ENCODE measurements at places on chromosomes 7 and 10.

DNA sequence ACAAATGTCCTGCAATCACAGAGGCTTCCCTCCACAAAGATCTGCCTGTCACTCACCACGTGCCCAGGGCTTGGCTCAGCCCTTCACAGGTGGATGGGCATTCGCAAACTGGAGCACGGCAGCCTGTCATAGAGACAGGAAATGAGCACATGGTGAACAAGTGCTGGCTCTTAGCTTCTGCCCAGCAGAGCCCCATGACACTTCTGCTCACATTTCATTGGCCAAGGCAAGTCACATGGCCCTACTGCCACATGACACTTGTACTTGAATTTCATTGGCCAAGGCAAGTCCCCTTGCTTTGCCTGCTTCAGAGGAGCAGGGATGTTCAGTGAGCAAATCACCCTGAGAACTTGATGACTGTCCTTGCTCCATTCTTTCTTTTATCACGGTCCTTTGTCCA is 110.8 kb upstream of the PPP2R2D start:
- no peak for DNase-seq

GRCh38 chr10:61153771-61154170 is 209.8 kb upstream of the RHOBTB1 start:
- no peak for DNase-seq

DNA sequence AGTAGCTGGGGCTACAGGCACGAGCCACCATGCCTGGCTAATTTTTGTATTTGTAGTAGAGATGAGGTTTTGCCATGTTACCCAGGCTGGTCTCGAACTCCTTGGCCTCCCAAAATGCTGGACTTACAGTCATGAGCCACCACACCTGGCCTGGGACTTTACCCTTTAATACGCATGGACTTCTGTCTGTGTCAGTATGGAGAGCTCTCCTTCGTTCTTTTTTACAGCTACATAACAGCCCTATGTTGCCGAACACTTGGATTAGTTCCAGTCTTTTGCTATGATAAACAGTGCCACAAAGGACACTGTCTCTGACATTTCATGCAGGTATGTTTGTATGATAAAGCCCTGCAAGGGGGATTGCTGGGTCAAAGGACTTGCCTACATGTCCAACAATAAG is 10.9 kb upstream of the OAT start:
- no peak for DNase-seq

GRCh38 chr10:111774486-111774885 is 409.1 kb downstream of the GPAM start:
- no peak for DNase-seq

DNA sequence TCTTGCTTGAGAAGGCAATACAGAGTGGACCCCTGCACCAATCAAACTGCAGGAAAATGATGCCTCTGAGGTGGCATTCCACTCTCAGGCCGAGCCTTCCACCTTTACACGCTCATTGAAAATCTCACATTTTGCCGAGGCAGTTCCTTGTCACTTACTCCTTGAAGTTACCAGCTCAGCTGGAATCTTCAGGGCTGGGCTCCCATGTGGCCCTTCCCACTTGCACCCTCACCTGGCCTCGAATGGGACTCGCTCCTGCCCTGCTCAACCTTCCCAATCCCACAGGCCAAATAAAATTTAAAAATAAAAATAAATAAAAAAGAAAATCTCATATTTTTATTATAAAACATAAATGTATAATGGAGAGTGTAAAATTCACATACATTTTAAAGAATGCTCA is 790.7 kb upstream of the COBL start:
- DNase-seq, result no peak

GRCh38 chr7:86814661-86815379 is 171.1 kb downstream of the GRM3 start:
- no peak for DNase-seq

DNA sequence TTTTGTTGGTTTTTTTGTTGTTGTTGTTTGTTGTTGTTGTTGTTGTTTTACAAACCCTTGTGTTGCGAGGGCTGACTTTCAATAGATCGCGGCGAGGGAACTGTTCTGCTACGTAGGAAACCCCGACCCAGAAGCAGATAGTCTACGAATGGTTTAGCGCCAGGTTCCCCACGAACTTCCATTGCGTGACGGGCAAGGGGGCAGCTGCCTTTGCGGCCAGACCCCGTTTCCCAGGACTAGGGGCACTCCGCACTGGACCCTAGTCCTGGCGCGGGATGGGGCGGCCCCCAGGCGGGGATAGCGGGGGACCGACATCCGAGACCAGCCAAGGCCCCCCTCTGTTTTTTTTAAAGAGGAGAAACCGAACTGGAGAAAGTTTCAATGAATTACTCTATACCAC is 119.6 kb downstream of the LRRTM3 start:
- no peak for DNase-seq

- no peak for DNase-seq
Measured at GRCh38 chr10:13371897-13372470, 23.9 kb upstream of the SEPHS1 start.

GRCh38 chr7:55436457-55436856 is 71.3 kb downstream of the LANCL2 start:
- DNase-seq, result no peak

DNA sequence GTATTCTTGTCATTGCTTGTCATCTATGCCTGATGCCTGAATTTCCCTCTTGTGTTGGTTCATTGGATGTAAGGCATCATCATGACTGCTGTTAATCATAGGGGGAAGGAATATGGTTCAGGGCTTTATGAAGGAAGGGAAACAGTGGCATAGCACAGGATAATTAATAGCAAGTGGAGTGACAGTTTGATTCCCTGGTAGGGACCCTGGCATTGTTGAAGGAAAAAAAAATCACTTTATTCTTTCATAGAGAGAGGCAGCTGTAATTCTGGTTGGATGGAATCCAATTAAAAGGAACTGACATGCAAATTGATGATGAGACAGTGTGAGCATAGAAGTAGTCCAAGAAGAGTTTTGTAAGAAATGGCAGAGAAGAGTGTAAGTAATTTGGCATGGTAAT is 121.4 kb downstream of the AUTS2 start:
- DNase-seq, result no peak

DNA sequence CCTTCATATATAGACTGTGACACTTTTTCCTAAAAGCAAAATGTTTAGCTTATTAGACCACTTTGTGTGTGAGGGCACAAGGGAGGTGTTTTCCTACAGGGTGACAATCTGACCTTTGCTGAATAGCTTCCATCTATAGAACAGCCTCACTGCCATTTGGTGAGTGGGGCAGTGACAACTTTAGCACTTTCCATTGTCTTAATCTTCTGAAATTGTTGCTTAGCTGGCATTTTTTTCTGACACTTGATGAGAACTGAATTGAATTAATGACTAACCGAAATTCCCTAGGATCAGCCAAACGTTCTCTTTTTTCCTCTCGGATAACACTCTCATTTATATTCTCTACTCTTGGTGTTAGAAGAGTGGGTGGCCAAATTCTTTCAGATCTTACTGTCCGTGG is 30.2 kb downstream of the KDM7A start:
- DNase-seq, result no peak

DNA sequence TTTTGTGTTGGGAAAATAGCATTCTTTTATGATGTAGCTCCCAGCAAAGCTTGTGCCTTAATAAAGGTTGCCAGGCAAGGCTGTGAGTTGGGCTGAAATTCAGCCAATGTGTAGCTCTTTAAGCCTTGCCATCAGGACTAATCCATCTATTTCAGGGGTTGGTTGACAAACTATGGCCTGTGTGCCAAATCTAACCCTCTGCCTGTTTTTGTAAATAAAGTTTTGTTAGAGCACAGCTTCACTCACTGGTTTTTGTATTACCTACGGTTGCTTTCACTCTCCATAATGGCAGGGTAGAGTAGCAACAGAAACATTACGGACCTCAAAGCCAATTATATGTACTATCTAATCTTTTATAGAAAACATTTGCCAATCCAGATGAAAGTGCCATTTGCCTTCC is 638.1 kb upstream of the POT1 start:
- DNase-seq, result no peak

GRCh38 chr10:1425879-1426278 is 311.4 kb downstream of the ADARB2 start:
- no peak for DNase-seq
